ENCODE measurements at places on chromosomes 3 and 15.

DNA sequence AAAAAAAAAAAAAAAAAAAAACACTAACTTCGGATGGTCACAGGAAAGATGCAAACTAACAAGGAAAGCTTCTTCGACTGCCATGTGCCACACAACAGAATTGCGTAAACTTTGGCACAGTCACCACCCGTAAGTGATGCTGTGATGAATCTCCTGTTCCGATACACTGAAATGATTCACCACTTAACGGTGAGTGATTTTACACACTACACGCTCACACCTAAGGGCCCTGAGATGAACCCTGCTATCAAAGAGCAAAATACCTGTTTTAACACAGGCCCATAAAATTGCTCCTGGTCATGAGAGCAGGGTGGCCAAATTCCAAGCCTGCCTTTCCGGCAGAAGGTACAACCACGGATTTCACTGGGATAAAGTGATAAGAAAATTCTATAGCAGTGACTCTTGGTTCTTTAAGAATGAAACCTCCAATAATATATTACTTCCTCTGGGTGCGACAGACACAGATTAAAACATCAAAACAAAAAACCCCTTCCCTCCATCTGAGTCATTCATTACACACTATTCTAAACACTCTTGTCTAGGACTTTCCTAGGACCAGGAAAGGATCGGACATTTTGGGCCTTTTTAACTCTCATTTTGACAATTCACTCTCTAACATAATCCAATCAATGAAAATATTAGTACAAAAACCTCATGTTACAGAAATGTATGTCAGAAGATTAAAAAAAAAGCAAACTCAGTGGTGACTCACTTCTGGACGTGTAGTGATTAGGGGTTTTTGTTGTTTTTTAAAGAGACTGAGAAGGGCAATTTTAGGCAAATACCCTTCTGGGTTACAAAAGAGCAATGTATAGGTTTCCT, 28.3 kb downstream of the LRIG1 start:
- DNase-seq: peak; percentile 46

DNA sequence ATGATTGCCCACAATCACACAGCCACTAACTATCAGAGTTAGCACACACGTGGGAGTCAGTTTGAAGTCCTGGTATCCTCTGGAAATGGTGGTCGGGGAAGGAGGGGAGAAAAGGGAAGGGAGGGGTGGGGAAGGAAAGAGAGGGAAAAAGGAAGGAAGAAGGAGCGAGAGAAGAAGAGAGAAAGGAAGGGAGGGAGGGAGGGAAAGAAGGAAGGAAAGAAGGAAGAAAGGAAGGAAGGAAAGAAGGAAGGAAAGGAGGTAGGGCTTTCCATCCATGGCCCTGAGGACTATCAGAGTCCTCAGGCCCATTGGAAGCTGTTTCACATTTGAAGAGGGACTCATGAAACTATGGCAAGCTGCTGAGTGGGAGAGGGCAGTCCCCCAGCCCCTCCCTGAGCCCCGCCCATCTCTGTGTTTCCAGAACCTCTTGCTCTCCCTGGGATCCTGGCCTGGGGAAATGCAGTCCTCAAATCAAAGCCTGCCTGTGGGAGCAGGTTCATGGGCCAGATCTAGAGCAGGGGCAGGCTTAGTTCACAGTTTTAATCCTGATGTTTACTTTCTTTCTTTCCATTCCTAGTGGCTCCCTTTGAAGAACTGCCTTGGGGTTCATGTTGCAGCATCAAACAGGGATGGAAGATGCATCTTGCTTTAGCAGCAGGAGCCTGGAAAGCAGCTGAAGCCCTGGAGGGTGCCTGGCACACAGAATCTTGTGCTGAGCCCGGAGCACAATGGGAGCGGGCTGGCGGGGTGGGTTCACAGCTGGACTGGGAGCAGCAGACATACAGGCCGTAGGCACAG, 66.1 kb upstream of the GLCE start:
- no peak for DNase-seq

DNA sequence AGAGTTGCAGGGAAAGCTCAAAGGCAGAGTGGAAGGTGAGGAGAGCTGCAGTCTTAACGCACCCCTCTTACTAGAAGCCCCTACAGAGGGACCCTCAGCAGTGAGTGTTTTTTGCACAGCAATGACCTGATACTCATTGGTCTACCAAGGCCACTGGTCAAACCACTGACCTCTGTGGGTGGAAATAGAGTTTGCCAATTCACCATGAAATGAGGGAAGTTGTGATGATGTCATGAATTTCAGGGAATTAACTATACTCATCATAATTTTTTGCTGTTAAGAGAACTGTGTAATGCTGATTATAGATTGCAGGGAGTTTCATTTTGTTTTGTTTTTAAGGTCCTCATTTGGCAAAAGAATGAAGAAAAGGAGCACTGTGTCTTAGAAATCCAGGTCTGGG, 101.7 kb upstream of the SMAD3 start:
- no peak for DNase-seq

DNA sequence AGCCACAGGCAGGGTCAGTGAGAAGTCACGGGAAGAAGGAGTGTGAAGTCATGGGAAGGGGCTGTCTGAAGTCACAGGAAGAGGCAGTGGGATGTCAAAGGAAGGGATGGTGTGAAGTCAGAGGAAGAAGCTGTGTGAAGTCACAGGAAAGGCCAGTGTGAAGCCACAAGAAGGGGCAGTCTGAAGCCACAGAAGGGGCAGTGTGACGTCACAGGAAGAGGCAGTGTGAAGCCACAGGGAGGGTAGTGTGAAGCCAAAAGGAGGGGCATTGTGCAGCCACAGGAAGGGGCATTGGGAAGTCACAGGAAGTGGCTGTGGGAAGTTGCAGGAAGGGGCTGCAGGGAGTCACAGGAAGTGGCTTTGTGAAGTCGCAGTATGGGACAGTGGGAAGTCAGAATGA, 35.1 kb downstream of the GASK1A start:
- no peak for DNase-seq

DNA sequence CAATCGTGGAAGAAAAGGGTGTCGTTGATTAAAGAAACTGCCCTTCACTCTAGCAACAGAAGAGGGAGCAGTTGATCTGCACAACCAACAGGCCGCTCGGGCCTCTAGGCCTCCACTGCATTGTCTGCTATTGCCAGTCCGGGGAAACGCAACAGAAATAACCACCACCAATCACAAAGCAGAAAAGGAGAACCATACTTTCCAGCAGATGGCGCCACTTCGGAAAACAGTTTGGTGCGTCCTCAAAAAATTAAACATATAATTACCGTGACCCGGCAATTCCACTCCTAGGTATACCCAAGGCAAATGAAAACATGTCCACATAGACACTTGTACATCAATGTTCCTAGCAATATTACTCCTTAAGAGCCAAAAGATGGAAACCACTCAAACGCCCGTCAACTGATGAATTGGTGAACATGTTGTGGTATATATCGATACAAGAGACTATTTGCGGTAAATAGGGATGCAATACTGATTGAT, 154.1 kb downstream of the TJP1 start:
- peak; percentile 68 for DNase-seq

DNA sequence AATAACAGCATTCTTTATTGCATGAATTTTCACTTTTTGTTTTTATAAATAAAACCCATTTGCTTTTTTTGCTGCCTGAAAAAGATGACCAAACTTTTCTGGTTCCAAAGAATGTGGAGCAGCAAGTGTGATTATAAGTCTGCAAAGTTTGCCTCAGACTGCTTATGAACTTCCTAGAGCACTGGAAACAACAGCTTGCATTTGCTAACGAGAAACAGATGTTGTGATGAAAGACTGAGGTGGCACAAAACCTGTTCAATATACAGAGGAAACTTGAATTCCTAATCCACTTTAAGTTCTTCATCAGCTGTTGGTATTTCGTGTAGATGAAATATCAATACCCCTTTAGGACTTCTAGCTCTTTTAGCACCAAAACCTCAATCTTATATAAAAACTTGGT, 9.3 kb downstream of the ZPLD1 start:
- DNase-seq: no peak

DNA sequence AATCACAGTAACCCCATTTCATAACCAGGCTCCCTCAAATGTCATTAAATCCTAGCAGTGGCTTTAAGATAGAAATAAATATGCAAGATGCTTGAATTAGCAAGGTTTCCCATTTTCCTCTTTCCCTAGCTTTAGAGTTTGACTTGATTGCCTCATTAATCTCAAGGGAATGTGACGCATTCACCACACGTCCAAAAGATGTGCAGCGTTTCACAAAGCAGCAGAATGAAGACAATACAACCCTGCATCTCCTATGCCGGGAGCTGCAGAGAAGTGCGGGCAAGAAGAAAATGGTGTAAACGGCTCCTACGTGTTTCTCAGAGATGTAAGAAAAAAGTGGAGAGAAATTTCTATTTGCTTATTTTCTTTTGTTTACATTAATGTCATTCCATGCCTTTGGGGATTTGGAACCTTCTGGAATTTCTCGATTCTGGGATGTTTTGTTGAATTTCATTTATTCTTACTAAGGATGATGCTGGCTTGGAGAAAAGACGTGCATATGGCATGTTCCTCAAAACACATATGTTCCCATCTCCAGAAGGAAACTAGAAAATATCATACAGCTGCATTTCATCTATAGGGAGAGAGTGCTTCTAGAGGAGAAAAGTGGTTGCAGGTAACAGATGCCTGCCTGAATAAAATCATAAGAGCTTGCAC, 27.8 kb upstream of the FRMD4B start:
- no peak for DNase-seq

GRCh38 chr3:3771094-3771493, 28.1 kb upstream of the LRRN1 start:
- no peak for DNase-seq

DNA sequence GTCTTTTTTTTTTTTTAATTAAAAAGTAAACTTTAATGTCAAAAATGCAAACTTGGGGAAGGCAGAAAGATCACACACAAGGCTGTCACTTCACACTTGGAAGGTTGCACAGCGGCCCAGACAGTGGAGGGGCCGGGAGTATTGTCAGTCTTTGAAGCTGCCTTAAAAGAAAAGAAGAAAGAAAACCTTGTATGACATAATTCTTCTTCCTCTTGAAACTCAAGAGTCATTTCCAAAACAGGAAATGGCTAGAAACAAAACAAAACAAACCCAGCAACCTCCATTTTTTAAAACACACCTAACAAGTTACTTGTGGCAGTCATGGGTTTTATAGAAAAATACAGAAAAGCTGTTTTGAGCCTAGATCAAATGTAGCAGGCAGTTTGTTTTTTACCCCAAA, 68.1 kb upstream of the MAGI1 start:
- no peak for DNase-seq
